ENCODE measurements at places on chromosomes 1 and 21.

GRCh38 chr1:245041058-245041698 lies 113.6 kb upstream of the KIF26B start:
- no peak for DNase-seq

DNA sequence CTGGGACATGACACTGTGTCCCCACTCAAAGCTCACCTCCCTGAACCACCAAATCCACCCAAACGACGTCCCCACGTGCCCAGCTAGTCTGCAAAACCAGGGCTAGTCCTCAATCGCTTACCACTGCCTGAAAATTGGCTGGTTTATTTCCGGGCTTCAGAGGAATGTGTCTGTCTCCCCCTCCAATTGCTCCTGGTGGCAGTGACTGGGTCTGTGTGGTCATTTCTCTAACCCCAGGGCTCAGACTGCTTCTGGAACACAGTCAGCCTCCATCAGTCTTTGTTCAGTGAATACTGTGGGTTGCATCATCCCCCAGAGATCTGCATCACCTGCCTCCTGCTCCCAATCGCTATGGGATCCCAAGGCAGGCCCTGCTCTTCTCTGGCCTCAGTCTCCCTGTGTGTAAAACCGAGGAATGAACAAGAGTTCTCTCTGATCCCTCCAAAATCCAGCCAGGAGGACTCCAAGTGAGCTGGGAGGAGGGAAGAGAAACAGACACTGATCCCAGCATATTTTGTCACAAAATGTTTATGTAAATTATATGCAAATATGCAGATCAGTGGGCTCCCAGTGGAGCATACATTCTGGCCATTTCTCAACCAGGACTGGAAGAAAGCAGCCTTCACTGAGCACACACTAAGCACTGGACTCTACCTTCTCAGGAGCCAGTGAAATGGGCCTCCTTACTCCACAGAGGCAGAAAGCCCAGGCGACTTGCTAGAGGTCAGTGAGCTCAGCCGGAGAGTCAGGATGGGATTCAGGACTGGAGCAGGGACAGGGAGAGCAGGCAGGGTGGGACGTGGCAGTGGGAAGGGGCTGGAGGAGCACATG lies 20.9 kb downstream of the SDC3 start:
- no peak for DNase-seq

DNA sequence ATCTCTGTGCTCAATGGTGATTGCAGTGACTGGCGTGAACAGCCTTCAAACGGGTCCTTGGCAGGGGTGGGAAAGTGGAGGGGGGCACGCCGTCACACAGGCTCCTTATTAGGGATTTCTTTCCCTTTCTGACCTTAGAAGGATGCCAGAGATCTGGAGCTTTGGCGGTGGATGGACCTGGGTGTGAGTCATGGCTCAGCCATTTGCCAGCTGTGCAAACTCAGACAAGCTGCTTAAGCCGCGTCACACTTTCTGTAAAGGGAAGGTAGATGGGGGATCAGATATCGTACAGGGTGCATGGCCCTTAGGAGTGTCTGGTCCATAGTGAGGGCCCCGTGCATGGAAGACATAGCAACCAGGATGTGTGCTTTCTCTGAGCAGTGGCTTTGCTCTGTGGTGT lies 48.3 kb upstream of the C1orf174 start:
- DNase-seq: no peak

DNA sequence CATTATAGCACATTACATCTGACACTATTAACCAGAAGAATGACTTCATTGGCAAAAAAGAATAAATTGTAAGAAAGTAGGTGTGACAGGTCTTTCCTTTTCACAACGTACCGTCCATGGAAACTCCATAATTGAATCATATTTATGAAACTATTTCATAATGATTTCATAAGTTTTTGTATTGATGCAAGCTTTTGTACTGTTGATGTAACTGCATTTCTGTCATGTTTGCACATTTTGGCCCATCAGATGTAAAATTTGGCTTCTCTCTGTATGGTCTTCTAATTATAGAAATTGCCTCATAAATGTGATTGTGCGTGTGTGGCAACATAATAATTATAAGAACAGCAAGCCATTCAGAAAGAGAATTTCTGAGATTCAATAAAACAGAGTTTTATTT lies 180.7 kb upstream of the ZNHIT6 start:
- no peak for DNase-seq

DNA sequence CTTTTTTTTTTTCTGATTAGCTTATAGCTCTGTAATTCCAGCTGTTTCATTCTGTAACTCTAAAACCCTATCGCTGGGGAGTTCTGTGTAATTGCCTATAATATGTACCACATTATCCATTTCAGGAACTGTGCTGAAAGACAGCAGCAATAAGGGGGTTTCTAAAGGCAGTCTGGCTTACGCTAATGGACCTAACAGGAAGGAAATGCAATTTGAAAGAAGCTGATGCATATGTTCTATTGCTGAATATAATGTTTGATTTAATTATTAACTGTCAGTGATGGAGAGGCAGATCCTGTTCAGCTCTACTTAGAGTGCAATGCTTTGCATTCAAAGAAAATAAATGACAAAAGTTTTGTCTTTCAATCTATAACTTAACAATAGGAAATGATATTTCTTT lies 209.4 kb upstream of the SNX7 start:
- DNase-seq: no peak

GRCh38 chr1:152479792-152480595 lies 30.6 kb upstream of the LCE5A start:
- DNase-seq: peak; percentile 56

DNA sequence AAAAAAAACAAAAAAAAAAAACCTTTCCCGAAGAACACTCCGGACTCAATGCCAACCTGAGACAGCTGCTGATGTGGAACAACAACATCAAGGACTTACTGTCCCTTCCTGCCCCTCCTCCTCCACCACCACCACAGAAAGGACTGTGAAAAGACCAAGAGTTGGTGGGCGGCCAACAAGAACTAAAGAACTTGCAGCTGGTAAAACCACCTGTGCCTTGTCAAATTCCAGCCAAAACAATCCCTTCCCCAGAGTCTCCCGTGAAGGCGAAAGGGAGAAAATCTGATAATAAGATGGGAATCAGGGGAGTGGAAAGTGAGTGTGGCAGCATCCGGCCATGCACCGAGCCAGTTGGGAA lies 88.9 kb downstream of the PROX1 start:
- DNase-seq: no peak

- DNase-seq: no peak
Measured at GRCh38 chr1:154469844-154470560, 32.0 kb upstream of the TDRD10 start.

- no peak for DNase-seq
Measured at GRCh38 chr21:16377120-16377658, 647.4 kb downstream of the USP25 start.

- DNase-seq: no peak
Measured at GRCh38 chr1:29298246-29298645, 61.9 kb downstream of the PTPRU start.

GRCh38 chr1:210669951-210670350 lies 341.2 kb downstream of the HHAT start:
- DNase-seq: no peak

DNA sequence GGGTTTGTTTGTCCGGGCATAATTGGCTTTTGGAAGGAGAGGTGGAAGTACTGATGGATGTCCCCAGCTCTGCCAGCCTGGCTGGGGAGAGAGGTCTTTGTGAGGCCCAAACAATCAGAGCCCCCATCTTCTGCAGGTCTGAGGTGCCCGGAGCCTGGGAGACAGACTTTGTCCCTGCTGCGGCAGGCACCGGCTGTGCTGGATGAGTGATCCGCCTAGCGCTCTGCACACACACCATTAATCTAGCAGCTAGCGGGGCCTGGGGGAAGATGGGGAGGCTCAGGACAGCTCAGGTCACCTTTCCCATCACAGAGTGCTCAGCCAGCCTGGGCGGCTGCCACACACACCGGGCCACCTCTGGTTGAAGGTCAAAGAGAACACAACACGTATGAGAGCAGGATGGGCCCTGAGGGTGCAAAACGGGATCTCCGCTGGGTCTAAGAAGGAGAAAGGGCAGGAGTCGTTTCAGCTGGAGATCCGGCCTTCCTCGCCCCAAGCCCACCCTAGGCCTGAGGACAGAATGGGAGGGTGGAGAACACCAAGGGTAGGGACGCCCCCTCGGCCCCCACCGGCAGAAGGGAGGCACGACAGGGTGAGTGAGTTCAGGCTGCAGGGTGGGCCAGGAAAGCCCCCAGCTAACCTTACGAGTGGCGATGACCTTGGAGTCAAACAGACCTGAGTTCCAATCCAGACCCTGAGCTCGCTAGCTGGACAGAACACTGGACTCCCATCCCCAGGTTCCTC lies 341.8 kb downstream of the NPHP4 start:
- DNase-seq: no peak

- no peak for DNase-seq
Measured at GRCh38 chr1:99697580-99697979, 51.7 kb downstream of the PALMD start.

- DNase-seq: no peak
Measured at GRCh38 chr1:40081871-40082270, 15.2 kb downstream of the PPT1 start.

DNA sequence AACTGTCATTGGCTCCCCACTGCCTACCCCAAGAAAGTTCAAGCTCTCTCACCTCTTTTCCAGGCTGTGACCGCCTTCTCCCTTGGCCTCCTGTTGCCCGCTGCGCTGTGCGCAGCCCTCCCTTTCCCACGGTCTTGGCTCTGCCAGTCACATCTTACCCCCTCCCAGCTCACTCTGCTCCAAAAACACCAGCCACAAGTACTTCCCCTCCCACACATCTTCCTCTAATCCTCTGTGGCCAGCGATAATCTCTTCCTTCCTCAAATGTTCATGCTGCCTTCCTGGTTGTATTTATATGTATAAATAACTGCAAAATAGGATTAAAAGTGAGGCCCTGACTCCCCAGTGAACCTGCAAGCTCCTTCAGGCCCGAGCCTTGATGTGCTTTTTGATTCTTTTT lies 81.8 kb downstream of the AJAP1 start:
- DNase-seq: no peak

DNA sequence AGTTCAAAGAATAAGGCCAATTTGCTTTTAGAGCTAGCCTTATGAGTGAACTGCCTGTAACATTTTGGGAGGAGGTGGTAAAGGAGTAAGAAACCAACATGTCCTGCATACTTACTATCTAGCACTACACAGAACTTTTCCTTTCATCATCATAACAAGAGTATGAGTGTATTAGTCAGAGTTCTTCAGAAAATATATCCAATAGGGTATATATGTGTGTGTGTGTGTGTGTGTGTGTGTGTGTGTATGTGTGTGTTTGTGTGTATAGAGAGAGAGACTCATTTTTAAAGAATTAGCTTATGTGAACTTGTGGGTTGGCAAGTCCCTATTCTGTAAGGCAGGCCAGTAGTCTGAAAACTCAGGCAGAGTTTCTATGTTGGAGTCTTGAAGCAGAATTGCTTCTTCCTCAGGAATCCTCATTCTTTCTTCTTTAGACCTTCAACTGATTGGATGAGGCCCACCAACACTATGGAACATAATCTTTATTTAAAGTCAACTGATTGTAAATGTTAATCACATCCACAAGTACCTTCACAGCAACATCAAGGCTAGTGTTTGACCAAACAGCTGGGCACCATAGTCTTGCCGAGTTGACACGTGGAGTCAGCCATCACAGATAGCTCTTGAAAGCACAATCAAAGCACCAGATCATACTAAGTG lies 121.9 kb downstream of the CYYR1 start:
- no peak for DNase-seq

DNA sequence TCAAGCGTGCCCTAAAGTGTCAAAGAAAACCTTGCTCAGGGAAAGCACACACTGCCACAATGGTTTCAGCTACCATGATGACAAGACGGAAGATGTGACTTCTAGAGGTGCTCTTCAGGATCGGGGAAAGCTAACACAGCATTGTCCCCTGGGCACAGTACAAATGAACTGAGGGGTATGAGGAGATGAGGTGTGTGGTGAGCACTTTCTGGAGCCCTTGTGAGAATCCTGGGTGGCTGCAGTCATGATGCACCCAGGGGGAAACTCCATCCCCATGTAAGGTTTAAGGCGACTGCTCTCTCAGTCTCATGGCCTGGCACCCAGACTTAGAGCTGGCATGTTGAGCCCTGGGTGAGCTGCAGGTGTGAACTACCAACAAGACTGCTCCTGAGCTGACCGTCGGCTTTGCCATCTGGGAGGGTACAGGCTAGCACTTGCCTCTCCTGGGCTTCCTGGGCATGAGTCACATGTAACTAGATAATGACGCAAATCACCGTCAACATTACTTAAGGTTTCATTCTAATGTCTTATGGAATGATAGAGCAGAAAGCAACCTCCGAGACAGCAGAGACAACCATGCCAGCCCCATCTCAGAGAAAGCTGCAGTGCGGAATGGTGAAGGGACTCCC lies 144.6 kb downstream of the CLIC6 start:
- no peak for DNase-seq

DNA sequence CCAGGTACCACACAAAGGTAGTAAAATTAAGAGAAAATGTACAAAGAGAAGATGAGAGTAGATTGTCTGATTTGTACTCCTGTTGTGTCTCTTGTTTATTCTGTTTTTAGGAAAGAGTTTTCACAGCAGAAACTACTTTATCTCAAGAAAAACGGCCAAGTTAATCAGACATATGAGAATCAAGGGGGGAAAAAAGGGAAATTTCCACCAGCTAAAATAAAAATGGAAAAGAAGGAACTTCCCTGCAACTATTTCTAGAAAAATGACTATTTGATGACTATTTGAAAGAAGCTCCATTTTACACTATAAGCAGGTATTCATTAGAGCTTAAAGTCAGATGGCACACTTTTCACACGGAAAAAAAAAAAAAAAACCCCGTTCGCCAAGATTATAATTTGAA lies 56.5 kb downstream of the EPRS1 start:
- no peak for DNase-seq

DNA sequence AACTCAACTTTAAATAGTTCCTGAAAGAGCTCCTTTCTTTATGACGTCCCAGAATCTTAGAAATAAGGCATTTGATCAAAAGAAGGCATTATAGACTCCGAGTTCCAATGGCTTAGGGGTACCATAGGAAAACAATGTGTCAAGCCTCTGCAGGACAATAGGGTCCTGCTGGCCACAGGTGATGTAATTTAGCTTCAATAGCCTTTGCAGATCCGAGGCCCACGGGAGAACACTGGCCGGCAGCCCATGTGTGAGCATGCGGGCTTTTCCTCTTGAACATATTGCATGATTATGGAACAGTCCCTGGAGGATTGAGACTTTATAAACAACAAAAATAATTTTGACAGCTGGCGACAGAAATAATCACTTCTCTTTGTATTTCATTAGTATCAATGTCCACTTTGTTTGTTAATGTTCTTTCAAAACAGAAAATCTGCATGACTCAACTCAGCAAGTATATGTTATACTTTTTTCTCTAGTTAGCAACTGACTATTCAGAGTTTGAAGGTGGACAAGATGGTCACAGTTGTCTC lies 49.0 kb upstream of the NR5A2 start:
- no peak for DNase-seq

DNA sequence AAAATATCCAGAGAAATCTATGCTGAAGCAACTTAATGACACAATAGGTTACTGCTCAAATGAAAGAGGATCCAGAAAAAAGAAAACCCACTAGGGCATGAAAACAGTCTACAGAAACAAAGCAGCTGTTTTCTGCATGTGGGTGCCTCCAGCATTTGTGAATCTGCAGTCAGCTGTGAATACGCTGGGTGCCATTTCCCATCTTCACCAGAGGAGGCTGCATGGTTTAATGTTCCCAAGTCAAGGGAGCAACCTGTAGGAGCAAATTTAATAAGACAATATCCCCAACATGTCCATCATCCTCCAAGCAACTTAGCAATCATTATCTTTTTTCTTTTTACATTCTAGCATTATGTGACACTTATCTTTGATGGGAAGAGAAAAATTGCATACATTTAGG lies 396.6 kb downstream of the BRINP2 start:
- DNase-seq: no peak
